K562 (cell line): ENCODE measurements at places on chromosomes 3 and 15. TPM values are rescaled to one million over a fixed set of nuclear protein-coding genes. Genes with fewer than 3 reads are reported as not detected.

The ULK3 gene
- total RNA-seq: 36.9 and 38.3 TPM in 2 replicates

DNA sequence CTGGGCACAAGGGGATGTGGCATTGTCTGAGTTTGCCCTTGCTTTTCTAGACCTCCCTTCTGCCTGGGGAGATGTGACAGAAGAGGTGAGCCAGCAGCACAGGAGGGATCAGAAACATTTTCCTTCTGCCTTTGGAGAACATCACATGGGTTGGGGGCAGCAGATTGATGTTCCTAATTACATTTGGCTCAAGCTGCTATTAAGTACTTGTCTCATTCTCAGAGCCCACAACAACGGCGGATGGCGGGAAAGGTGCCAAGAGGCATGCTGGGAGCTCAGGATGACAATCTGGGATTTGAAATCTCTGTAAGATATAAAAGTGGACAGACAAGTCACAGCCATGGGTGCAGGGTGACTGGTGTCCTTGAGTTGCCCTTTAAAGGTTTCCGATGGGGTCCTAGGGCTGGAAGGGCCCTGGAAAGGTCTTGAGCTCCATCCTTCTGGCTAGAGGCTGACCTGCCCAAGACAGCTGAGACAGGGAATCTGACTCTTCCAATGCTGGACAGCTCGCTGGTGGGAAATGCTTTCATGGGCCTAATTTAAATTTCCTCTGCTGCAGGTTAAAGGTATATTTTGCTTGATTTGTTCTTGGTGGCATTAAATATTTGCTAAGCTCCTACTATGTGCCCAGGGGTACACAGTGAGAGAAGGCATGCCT lies 2.4 kb upstream of the CORO2B start:
- H3K36me3 ChIP-seq: no peaks in the 10 kb centered on the region
- no peaks in the 10 kb centered on the region for H3K4me1 ChIP-seq
- no peak for DNase-seq

GRCh38 chr3:167481164-167481563 lies 7.3 kb upstream of the SERPINI2 start:
- DNase-seq: no peak
- no peaks in the 10 kb centered on the region for H3K4me1 ChIP-seq
- no peaks in the 10 kb centered on the region for H3K27me3 ChIP-seq
- H3K4me3 ChIP-seq: no peak overlapping the region
- H3K36me3 ChIP-seq: no peaks in the 10 kb centered on the region
- no peak overlapping the region for H3K27ac ChIP-seq

The DENND6A gene
- 10.0 and 10.9 TPM in 2 replicates for total RNA-seq

- no peaks in the 10 kb centered on the region; the same call in 2 of the 3 replicates for H3K27me3 ChIP-seq
- no peaks in the 10 kb centered on the region for H3K4me1 ChIP-seq
- no peak for DNase-seq
- no peak overlapping the region for H3K27ac ChIP-seq
Observed at GRCh38 chr3:157471064-157471463, 32.2 kb downstream of the VEPH1 start.

- DNase-seq: no peak
- no peak overlapping the region for H3K27ac ChIP-seq
- H3K27me3 ChIP-seq: no peaks in the 10 kb centered on the region
Observed at GRCh38 chr3:78606756-78607155, 1161.0 kb downstream of the ROBO1 start.

DNA sequence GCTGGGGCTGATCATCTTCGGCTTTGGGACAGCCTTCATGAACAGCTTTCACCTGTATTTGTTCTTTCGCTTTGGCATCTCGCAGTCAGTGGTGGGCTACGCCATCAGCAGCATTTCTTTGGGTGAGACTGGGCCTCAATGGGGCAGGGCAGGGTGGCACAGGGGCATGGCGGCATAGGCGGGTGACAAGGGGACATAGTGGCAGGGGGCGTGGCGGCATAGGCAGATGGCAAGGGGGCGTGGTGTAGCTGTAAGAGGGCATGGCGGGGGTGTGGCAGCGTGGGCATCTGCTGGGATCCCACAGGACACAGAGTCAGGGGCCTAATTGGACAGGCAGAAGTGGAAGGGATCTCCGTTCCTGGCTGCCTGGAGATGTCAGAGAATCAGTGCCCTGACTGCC lies 25.5 kb downstream of the SLC22A14 start:
- H3K36me3 ChIP-seq: no peaks in the 10 kb centered on the region
- no peak overlapping the region for H3K27ac ChIP-seq
- no peak overlapping the region for H3K4me3 ChIP-seq
- DNase-seq: no peak
- H3K4me1 ChIP-seq: peaks cover 5% of the 10 kb centered on the region; the same call in 1 of the 2 replicates

GRCh38 chr15:74549816-74550215 lies 8.8 kb downstream of the ARID3B start:
- DNase-seq: no peak
- no peak overlapping the region for H3K27ac ChIP-seq
- no peak overlapping the region for H3K4me3 ChIP-seq
- H3K36me3 ChIP-seq: peaks cover 26% of the 10 kb centered on the region
- H3K4me1 ChIP-seq: peaks cover 8% of the 10 kb centered on the region

- no peak overlapping the region for H3K27ac ChIP-seq
- H3K27me3 ChIP-seq: no peaks in the 10 kb centered on the region
- no peak for DNase-seq
- peaks cover 6% of the 10 kb centered on the region; the same call in 2 of the 3 replicates for H3K4me1 ChIP-seq
- H3K4me3 ChIP-seq: no peak overlapping the region
- H3K36me3 ChIP-seq: peaks cover 66% of the 10 kb centered on the region; the same call in 2 of the 3 replicates
Observed at GRCh38 chr3:197701841-197702240, 34.9 kb downstream of the RUBCN start.

- H3K4me3 ChIP-seq: no peak overlapping the region
- peaks cover 28% of the 10 kb centered on the region for H3K27me3 ChIP-seq
- H3K4me1 ChIP-seq: no peaks in the 10 kb centered on the region
Observed at GRCh38 chr15:43922021-43922420, 95.2 kb downstream of the WDR76 start.

The KBTBD13 gene
- total RNA-seq: 0.11 and 0.13 TPM in 2 replicates

- H3K4me3 ChIP-seq: no peak overlapping the region
- DNase-seq: no peak
- H3K36me3 ChIP-seq: no peaks in the 10 kb centered on the region
- no peaks in the 10 kb centered on the region for H3K4me1 ChIP-seq
Observed at GRCh38 chr3:8197384-8197783, 304.2 kb upstream of the LMCD1 start.

The DNAH12 gene
- total RNA-seq: not detected in 2 replicates

The ITGA11 gene
- not detected in 2 replicates for total RNA-seq

GRCh38 chr15:34783991-34784390 lies 11.4 kb downstream of the ACTC1 start:
- no peaks in the 10 kb centered on the region for H3K4me1 ChIP-seq
- H3K27me3 ChIP-seq: no peaks in the 10 kb centered on the region
- no peak overlapping the region for H3K27ac ChIP-seq

The KNG1 gene
- total RNA-seq: 0.07 and 0.09 TPM in 2 replicates

DNA sequence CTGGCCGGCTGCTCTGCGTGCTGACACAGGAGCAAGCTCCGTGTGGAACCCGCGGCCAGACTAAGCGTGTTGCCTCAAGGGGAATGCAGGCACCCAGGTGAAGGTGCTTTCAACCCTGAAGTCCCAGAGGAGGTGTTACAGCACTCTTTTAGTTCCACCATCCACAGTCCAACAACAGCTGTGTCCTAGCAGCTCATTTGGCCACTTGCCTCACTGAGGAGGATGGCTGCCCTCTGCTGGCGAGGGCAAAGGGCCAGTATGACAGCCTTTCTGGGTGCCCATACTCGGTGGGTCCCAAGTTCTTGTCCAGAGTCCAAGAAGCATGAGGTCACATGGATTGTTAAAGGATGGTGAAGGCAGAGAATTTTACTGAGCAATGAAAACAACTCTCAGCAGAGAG lies 87.8 kb downstream of the C3orf85 start:
- no peak overlapping the region for H3K4me3 ChIP-seq
- no peak for DNase-seq
- H3K4me1 ChIP-seq: no peaks in the 10 kb centered on the region
- no peaks in the 10 kb centered on the region for H3K36me3 ChIP-seq

The SPINK8 gene
- total RNA-seq: not detected in 2 replicates

The ARGFX gene
- not detected in 2 replicates for total RNA-seq

- DNase-seq: no peak
- no peak overlapping the region for H3K27ac ChIP-seq
- H3K27me3 ChIP-seq: no peaks in the 10 kb centered on the region
Observed at GRCh38 chr3:55183201-55183600, 255.3 kb upstream of the LRTM1 start.
